ENCODE measurements at places on chromosomes 13 and 19.

- DNase-seq = no peak
These were observed 78.5 kb downstream of the FGF9 start for GRCh38 chr13:21749410-21749809.

- DNase-seq = no peak
These were observed 7.5 kb upstream of the C1QTNF9 start for GRCh38 chr13:24301911-24302310.

GRCh38 chr19:33641956-33642498 is 20.3 kb downstream of the CHST8 start:
- no peak for DNase-seq

DNA sequence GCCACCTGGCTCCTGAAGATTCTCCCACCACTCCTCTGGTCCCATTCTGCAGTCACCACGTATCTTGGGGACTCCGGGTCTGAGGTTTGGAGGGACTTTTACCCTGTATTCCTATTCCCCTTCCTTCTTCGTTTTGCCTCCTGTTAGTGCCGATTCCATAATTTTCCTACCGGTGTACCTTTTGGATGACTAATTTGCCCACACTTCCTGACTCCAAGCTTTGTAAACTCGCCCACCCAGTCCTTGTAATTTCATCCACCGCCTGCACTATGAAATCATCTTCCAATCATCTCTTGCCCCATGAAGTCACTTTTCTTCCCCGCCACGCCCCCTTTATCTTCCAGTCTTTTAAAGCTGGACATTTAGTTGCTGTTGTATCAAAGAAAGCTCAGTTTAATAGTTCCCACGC is 572 bp downstream of the UCHL3 start:
- no peak for DNase-seq
